NCI-H446 treated with DMSO at 0.1 percent for 48 hours (cell line): ENCODE measurements at places on chromosomes 3 and 15.

DNA sequence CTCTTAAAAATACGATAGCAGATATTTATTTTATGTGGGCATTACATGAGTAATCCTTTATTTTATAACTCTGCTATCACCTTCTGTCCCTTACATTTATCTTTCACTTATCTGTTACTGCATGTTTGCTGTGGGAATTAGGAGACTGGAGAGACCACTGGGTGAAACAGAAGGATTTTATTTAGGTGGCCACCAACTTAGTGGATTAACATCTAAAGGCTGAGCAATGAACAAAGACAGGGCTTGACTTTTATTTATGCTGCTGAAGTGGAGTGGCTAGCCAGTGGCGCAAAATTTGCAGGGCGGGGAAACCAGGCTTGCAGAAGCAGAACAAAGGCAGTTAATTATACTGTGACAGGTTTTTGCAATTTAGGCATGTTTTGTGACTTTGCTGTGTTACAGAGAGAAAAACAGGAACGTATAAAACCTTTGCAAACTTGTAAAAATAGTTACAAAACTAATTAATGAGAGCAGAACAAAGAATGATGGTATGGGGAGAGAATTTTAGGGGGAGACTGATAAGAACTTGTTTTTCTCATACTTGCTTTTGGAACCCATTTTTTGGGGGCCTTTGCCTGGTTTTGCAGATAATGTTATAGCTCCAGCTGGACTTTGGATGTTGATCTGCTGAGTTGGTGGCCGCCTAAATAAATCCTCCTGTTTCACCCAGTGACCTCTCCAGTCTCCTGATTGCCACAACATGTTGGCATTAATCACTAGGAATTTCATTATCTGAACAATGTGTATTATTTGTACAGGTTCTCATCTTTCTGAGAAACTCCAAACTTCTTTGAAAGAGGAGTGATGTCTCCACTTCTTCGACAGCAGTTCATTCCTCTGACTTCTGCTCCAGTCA lies 18.0 kb downstream of the KLHL24 start:
- DNase-seq: no peak

DNA sequence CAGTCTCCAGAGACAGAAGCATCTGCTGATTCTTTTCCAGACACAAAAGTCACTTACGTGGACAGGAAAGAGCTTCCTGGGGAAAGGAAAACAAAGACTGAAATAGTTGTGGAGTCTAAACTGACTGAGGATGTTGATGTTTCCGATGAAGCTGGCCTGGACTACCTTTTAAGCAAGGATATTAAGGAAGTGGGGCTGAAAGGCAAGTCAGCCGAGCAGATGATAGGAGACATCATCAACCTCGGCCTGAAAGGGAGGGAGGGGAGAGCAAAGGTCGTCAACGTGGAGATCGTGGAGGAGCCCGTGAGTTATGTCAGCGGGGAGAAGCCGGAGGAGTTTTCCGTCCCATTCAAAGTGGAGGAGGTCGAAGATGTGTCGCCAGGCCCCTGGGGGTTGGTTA lies 25.4 kb downstream of the SYNM start:
- DNase-seq: no peak

GRCh38 chr3:72487078-72487765 lies 361.0 kb downstream of the SHQ1 start:
- DNase-seq: no peak

GRCh38 chr3:145557405-145557804 lies 603.6 kb downstream of the PLOD2 start:
- peak; percentile 35 for DNase-seq

DNA sequence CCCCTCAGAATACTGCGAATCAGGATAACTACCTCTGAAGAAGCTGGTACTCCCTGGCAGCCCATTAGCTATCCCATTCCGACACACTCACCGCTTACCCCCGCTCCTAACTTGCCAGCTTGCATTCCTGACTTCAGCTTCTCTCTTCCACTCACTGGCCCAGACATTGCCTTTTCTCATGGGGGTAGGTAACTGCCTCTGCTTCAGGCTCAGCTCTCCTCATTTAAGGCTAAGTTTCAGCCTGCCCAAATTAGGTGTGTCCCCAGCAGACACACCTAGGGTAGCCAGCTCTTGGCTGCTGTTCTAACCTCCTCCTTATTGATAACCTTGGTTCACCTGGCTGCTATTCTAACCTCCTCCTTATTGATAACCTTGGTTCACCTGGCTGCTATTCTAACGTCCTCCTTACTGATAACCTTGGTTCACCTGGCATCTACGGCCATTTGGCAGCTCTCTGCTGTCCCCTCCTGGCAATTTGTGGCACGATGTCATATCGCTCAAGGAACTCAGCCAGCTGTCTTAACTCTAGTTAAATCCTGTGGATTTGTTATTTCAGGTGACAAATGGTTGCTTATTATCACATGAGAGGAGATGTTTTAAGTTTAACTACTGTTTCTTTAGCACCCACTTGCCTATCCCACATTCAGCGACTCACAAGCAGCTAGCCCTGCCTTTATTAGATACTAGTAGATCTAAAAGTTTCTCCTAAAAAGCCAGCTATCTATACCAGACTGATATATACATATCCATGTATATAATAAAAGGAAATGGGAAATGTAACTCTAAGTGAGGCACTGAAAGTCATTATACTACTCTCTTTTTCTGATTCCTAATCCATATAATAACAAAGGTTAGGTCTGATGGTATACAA lies 106.5 kb upstream of the ACP3 start:
- DNase-seq: no peak

DNA sequence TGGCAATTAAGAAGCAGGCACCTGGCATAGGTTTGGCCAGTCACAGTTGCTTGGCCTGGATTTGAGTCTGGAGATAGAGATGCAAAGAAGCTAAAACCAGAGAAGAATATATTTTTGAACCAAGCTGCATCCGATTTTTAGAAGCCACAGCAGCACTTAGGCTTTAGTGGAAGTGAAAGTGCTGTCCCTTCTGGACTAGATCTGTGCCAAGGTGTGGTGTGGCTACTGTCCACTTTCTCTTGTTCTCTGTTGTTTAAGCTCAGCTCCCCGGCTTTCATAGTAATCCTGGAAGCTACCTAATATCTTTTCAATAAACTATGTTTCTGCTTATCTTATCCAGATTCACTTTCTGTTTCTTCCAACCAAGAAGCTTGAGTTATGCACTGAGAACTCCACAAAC lies 183.4 kb upstream of the THRB start:
- DNase-seq: no peak

GRCh38 chr3:127615631-127616305 lies 13.2 kb upstream of the PODXL2 start:
- no peak for DNase-seq

DNA sequence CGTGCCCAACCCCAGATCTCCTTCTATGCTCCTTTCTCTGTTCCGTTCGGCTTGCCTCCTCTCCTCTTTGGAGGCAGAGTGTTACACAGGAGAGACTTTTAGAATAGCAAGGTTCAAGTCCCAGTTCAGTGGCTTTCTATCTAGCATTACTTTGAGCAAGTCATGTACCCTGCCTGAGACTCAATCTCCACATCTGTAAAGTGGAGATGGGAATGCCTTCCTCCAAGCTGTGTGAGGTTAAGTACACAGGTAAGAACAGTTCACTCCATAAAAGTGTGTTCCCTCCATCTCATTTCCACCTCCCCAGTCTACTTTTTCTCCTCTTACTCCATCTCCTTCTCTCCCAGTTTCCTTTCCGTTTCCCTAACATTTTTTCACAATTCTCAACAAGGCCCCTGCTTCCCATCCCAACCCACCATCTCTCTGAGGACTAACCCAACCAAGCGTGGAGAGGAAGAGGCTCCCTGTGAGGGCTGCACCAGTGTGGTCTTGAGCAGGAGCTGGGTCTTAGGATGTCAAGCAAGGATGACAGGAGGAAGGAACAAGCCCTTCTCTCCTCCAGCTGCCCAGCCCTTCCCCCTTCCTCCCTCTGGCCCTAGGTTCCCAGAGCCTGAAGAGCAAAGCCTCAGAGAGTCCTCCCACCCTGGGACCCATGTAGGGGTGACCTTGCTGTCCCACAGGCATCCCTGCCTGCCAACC lies 6.4 kb downstream of the ATP8B4 start:
- no peak for DNase-seq

- DNase-seq: no peak
These were observed 2.2 kb downstream of the SATB1 start for GRCh38 chr3:18422972-18423371.

GRCh38 chr3:143188881-143189280 lies 69.3 kb downstream of the CHST2 start:
- DNase-seq: no peak

- no peak for DNase-seq
These were observed 18.1 kb upstream of the ALDH1A3 start for GRCh38 chr15:100861511-100861991.

DNA sequence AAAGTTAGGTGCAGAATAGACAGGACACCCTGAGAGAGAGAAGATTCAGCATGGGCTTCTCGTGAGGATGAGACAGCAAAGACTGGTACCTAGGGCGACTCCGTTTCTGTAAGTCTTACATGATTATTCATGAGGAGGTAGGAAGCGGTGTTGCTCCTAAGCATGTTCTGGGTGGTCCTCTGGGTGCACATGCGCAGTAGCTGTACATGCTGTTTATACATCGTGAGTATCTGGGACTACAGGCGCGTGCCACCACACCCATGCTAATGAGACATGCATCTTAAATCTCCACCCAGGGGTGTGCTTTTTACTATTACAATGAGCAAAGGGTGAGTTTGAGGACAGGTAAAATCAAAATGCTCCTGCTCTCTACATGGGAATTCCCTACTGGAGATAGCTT lies 12.3 kb downstream of the ALPK3 start:
- DNase-seq: no peak

DNA sequence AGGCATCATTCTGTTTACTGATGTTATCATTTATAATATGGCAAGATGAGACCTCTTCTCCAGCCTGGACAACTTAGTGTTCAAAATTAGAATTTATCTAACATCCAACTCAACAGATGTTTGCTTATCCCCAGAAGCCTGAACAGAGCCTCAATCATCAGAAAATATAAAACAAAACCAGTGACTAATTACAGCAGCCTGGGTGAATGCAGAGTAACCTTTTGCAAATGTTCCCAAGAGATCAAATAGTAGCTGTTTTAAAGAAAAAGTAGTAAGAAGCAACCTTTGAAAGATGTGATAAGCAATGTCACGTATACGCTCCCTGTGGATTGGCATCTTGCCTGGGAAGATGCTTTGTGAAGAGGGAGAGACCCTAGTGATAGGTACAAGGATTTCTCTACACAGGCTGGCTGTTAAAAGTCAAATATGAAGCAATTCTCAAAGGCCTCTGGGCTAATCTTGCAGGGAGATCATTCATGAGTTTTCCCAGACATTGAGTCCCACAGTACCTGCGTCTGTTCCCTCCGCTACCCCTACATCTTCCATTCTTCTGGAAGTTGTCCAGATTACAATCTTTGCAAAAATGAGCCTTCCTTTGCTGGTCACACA lies 39.3 kb upstream of the PRICKLE2 start:
- no peak for DNase-seq

GRCh38 chr3:195416795-195417194 lies 26.0 kb downstream of the ACAP2 start:
- no peak for DNase-seq

DNA sequence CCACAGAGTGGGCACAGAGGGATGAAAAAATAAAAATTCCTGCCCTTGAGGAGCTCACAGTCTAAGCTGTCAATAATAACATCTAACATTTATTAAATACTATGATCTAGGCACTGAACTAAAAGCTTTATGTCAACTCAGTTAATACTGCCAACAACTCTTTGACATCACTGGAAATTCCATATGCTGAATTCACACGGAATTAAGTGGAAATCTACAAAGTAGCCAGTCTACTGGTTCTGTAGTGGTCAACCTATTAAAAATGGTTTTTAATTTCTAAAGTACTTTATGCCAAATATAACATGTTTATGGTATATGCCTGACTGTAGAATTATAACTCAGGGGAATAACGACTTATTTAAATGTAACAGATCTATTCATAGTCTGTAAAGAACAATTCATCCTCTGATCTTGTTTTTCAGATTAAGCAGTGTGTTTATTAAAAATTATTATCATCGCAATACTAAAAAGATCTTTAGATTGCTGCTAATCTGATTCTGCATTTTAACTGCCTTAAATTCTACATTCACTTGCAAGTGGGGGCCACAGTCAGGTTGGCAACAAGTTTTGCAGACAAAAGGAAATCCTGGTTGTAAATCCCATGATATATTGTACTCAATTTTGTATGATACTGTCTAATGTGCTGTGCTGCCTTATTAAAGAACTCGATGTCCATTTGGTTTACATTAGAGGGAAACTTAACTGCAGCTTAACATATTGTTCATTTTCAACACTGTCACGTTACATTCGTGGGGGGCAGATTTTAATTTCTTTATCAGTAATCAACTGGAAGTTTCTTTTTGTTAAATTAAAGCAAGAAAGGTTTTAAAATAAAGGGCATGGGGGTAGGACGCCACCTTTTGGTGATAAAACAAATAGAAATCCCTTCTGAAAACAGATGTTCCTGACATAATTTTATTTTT lies 2.6 kb upstream of the FOXP1 start:
- no peak for DNase-seq

- DNase-seq: no peak
These were observed 4.5 kb upstream of the RPL24 start for GRCh38 chr3:101690972-101691371.

DNA sequence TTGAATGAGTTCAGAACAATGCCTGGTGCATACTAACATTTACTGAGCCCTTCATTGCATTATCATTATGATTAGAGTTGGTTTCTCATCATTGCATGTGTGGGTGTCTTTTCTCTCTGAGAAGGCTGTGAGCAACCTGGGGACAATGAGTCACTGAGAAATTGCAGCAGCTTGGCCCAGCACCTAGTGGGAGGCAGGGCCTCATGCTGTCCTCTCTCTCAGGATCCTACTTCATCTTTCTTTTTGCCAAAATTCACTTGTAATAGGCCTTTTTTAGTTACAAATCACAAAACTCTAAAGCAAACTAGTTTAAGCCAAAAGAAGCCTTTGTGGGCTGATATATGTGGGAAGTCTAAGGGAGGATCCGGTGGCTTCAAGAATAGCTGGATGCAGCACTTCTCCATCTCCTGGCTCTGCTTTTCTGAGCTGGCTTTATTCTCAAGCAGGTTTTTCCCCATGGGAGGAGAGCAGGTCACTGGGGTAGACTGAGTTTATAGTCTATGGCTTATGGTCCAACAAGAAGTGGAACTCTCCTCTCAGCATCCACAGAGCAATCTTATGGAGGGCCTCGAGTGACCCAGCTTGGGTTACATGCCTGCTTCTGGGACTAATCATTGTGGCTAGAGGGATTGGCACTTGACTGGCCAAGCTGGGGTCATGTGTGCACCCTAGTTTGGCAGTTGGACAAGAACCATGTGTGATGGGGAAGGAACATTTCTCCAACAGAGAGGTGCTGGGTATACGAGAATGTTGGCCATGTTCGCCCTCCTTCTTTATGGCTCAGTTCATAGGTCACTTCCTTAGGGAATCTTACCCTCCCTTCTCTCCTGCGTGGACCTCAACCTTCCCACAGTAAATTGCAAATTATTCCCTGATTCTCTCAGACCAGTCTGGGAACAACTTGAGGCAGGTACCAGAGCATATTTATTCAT lies 8.7 kb upstream of the CAMK1 start:
- no peak for DNase-seq
